ENCODE measurements at places on chromosomes 7 and 10. TPM values are rescaled to one million over a fixed set of nuclear protein-coding genes. Genes with fewer than 3 reads are reported as not detected.

GRCh38 chr10:44293842-44294241 lies 91.1 kb downstream of the CXCL12 start:
- peak; percentile 50 for DNase-seq

DNA sequence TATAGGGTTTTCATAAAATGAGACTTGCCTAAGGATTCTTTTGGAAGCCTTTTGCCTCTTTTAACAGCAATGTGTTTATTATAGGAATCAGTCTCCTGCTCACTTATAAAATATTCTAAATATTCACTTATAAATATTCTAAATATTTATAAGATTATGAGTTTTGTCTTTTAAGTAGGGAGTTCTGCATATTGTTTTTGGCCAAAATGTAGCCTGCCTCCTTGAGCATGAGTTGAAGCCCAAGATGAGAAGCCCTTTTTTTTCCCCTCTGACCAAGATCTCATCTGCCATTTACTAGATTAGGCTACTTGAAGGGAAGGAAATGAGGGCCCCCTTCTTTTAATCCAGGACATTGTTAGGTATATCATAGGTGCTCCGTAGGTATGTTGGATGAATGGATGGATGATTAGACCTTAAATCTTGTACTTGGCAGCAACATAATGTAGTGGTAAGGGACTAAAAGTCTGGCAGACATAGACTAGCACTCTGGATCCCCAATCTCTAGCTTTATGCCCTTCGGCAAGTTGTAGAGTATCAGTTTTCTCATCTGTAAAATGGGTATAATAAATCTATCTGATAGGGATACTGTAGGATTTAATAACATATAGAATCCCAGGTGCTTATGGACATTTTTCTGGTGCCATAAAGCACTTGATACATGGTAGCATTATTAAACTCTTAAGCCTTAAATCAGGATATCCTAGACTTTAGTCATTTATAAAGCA lies 59.1 kb downstream of the ARID5B start:
- no peak for DNase-seq

DNA sequence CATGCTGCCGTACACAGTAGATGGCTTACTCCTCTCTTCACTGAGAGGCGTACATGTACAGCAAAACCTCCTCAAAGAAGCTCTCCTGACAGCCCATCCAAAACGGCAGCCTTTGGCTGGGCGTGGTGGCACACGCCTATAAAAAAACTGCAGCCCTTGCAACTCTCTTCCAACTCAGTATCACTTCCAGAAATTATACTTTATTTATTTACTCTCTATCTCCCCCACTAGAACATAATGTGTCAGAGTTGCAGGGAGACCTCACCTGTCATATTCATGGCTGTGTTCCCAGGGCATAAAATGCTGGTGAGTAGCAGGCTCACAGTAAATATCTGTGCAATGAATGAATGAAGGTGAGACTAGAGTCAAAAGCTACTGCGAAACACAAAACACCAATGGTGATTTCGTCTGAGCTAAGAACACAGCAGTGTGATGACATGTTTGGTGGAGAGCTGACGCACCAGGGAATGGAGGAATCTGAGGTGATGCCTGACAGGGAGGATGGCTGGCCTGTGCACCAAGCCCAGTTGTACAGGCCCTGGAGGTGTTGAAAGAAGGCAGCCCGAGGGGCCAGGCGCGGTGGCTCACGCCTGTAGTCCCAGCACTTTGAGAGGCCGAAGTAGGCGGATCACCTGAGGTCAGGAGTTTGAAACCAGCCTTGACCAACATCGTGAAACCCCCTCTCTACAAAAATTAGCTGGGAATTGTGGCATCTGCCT lies 55.3 kb downstream of the COBL start:
- DNase-seq = no peak

ANKRD30A gene
- not detected for total RNA-seq

DNA sequence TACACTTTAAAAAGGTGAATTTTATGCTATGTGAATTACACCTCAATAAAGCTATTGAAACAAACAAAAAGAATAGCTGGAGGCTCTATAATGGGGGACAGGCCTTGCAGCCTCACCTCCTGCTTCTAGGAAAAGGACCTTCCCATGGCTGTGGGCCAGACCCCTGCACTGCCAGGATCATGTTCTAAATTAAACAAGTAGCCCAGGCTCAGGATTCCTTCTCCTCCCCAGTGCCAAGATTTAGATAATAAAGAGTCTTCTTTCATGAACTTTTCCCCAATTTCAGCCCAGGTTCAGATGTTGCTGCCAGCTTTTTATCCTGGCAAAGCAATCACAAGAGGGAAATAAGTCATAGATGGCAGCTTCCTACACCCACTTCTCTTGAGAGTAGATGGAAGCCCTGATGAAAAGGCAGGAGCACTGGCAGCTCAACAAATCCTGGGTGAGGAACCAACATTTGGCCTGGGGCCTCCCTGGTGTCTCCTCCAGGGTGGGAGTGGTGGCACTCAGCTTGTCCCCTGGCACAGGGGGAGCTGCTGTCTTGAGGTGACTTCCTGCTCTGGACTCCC lies 22.2 kb upstream of the CAMK2B start:
- no peak for DNase-seq

SEMA4G gene
- 90.4 TPM for total RNA-seq

GRCh38 chr10:24650669-24651391 lies 72.9 kb downstream of the ARHGAP21 start:
- DNase-seq = no peak

SPDYE16 gene
- not detected for total RNA-seq

DNA sequence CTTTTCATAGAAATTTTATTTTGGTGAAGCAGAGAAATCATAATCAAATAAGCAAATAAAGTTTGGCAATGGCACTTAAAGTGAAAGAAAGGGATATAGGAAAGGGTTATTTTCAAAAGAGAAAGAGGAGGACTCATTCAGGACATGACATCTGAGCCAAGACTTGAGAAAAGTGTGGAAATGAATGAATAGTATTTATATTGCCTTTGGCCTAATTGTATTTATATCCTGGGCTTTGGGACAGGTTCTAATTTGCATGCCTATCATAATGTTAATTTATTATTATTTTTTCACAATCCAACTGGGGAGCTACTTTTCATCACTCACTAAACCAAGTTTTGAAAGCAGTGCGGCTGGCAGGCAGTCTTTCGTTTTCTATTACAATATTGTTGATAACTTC lies 376.8 kb downstream of the HGF start:
- DNase-seq = no peak

DNA sequence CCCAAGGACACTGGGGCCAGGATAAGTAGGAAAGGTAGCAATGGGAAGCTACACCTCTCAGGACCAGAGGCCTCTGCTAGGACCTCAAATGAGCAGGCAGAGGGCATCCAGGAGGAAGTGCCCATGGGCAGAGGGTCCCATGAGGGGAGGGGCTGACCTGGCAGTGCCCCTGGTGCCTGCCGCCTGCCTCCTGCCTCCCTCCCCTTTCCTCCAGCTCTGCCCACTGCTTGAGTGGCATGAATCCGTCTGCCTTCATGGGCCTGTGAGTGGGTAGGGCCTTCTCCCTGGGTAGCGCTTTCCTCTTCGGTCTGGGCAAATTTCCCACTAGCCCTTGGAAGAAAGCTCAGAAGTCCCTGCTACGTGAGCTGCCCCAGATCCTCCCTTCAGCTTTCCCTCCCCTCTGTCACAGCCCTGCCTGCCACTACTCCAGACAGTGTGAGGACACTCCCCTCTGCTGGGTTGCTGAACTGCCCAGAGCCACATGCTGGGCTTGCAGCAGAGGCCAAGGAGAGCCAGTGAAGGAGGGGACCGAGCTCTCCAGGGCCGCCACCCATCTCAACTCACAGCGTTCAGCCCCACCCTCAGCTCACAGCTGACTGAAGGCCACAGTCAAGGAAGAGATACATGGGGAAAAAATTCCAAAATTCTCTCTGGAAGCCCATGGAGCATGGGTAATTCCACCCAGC lies 141.4 kb downstream of the ARHGAP22 start:
- peak; percentile 19 for DNase-seq

- no peak for DNase-seq
These were observed 19.8 kb downstream of the CNTNAP2 start for GRCh38 chr7:146136357-146136875.

DNA sequence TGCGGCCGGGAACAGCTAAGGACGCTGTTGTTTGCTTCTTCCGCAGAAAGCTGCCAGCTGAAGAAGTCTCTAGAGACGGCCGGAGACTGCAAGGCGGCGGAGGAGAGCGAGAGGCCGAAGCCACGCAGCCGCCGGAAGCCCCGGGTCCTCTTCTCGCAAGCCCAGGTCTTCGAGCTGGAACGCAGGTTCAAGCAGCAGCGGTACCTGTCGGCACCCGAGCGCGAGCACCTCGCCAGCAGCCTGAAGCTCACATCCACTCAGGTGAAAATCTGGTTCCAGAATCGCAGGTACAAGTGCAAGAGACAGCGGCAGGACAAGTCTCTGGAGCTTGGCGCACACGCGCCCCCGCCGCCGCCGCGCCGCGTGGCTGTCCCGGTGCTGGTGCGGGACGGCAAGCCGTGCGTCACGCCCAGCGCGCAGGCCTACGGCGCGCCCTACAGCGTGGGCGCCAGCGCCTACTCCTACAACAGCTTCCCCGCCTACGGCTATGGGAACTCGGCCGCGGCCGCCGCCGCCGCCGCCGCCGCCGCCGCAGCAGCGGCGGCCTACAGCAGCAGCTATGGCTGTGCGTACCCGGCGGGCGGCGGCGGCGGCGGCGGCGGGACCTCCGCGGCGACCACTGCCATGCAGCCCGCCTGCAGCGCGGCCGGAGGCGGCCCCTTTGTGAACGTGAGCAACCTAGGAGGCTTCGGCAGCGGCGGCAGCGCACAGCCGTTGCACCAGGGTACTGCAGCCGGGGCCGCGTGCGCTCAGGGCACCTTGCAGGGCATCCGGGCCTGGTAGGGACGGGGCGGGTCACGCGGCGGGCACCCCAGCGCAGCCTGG lies 2.4 kb downstream of the NKX2-3 start:
- peak; percentile 71 for DNase-seq

GRCh38 chr7:5232485-5232837 lies 42.4 kb downstream of the WIPI2 start:
- no peak for DNase-seq

SPDYE11 gene
- not detected for total RNA-seq

- peak; percentile 72 for DNase-seq
These were observed 973 bp downstream of the SDK1 start for GRCh38 chr7:3301831-3302618.

DNA sequence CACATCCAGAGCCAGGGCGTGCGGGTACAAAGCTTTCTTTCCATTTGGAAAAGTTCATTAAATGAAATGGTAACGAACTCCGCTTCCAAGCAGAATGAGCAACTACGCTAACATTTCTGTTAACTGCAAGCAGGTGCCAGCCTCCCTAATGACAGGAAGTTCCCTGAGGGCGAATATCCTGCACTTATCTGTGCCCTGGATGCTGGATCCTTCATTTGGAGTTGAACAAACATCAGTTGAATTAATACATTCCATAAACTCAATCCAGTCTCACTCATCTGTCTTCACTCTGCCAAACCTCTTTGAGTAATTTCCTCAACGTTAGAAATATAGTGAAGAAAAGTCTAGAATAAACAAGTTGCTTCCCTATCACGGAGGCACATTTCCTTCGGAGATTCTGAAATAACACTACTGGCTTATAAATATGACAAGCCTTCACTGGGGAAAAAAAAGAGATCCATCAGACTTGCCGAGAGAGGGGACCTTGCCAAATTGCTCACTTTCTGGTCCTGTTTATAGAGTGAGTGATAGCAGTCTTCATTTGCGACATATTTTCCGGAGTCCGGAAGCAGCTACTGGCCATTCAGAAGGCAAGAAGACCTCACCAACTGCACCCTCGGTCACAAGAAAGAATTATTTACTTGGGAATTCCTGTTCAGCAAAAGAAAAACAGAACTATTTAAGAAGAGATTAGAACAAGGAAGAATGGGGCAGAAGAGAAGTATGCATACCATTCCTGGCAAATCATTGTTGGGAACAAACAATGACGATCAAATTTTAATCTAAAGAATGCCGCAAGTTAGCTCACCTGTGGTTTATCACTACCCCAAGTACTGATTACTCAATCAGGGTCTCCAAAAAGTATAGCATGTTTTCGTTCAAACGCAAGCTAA lies 196.4 kb downstream of the FAM107B start:
- peak; percentile 56 for DNase-seq

DNA sequence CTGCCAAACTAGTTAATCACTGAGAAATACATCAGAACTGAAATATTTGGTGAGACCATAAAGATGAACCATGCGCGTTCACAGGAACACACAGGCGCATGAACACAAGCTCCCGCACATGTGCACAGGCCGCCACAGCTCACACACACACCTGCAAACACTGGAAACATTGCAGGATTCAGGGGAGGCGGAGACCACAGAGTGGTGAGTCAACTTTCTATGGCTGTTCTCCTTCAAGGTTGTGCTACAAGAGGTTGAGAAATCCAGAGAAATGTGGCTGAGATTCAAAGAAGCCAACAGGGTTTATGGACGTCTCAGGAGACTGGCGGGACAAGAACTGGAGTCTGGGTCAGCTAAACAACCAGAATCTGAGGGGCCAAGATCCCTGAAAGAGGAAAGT lies 17.8 kb downstream of the ESYT2 start:
- DNase-seq = peak; percentile 28

GRCh38 chr7:97272237-97272975 lies 154.9 kb downstream of the SDHAF3 start:
- DNase-seq = no peak

LRRD1 gene
- 1.8 TPM for total RNA-seq

DNA sequence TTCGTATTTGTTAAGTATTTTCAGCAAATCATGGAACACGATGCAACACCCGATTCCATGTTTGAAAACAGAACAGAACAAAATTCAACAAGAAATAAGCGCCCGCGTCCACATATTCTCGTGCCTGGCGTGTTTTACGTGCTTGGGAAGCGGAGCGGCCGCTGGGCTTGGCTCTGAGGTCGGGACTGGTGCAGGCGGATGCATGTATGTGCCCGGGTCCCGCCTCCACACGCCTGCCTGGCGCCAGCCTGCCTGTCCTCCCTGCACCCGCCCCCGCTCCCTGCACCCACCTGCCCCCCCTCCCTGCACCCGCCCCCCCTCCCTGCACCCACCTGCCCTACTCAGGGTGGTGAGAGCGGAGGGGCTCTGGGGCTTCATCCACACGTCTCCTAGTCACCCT lies 454.5 kb downstream of the DNAJB6 start:
- no peak for DNase-seq

DNA sequence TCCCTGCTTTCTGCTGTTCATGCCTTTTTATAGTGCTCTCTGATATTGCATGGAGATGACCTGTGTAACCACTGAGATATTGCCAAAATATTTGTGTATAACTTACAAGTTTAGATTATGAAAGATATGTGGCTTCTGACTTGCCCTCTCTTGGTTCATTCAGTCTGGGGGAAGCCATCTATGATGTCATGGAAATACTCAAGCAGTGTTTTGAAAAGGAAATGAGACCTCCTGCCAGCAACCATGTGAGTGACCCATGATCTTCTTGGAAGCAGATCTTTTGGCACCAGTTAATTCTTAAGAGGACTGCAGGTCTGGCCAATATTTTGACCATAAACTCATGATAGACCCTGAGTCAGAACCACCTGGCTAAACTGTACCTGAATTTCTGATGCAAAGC lies 183.0 kb downstream of the THSD7A start:
- DNase-seq = no peak

- no peak for DNase-seq
These were observed 179.2 kb downstream of the DYNC1I1 start for GRCh38 chr7:95951531-95951930.

GHRHR gene
- total RNA-seq = not detected
